ENCODE measurements at places on chromosomes 2 and 18.

GRCh38 chr18:48023334-48024008 is 93.0 kb upstream of the SMAD2 start:
- H3K36me3 ChIP-seq = no peaks in the 10 kb centered on the region
- H3K27ac ChIP-seq = peak overlapping the region; percentile 51
- no peak overlapping the region for H3K4me3 ChIP-seq
- H3K27me3 ChIP-seq = no peaks in the 10 kb centered on the region

GRCh38 chr2:157990173-157990572 is 111.5 kb upstream of the UPP2 start:
- no peak overlapping the region for H3K4me3 ChIP-seq
- H3K36me3 ChIP-seq = no peaks in the 10 kb centered on the region
- H3K27me3 ChIP-seq = no peaks in the 10 kb centered on the region

DNA sequence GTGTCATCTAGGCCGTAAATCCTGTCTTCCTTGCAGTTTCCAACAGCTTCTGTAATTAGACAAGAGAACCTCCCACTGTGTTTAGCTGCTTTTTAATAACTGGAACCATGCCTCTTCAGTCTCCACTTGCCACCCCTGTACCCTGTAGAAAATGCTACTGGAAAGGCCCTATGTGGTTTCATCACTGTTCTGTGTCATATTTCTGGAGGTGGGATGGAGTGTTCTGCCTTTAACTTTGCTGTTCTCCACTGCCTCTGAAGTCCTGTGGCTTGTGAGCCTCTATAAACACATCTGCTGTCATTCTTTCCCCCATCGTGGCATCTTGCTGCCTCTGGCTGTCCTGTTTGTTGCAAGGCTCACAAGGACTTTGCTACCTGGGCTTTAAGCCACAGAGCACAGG is 17.9 kb downstream of the MGAT5 start:
- H3K27ac ChIP-seq = peak overlapping the region; percentile 27
- peaks cover 18% of the 10 kb centered on the region for H3K4me1 ChIP-seq

- no peaks in the 10 kb centered on the region for H3K27me3 ChIP-seq
- H3K4me3 ChIP-seq = no peak overlapping the region
- H3K36me3 ChIP-seq = no peaks in the 10 kb centered on the region
- no peaks in the 10 kb centered on the region for H3K4me1 ChIP-seq
- no peak for DNase-seq
Observed at GRCh38 chr2:127041259-127041970, 65.5 kb downstream of the BIN1 start.

DNA sequence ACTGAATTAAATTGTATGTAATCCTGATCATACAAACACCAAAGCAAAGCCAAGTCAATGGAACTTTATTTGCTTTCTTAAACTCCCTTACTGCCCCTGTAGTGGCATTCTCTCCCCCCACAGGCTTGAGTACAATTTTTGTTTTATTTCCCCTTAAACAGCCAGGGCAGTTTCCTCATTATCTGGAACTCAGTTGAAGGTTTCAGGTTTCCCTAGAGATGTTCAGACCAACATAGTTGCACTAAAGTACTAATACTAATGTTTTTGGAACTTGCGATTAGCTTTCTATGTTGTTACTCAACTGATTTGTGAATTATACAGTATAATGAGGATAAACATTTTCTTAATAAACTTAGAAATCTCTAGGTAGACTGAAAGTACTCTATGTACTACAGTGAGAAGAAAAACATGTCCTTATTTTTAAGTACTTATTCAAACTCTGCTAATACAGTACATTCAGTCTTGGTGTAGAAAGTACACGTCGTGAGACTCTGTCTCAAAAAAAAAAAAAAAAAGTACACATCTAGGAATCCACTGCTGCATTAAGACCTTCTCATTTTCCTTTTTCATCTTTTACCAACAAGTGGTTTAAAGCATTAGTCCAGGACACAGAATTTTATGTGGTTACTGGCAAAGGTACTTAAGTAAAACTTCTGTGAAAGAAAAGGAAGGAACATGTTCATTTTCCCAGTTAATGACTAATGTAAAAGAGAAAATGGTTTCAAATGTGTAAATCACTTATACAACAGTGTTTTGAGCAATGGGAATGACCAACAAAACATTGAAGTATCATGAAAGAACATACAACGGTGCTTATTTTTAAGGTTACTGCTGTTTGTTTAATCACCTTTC is 209.5 kb upstream of the SMAD7 start:
- H3K27me3 ChIP-seq = no peaks in the 10 kb centered on the region
- peaks cover 4% of the 10 kb centered on the region for H3K36me3 ChIP-seq
- DNase-seq = no peak
- no peak overlapping the region for H3K27ac ChIP-seq
- H3K4me3 ChIP-seq = no peak overlapping the region

- no peak overlapping the region for H3K4me3 ChIP-seq
- H3K4me1 ChIP-seq = no peaks in the 10 kb centered on the region
- no peaks in the 10 kb centered on the region for H3K36me3 ChIP-seq
- H3K27ac ChIP-seq = no peak overlapping the region
- DNase-seq = no peak
Observed at GRCh38 chr2:140186313-140186712, 1406.1 kb upstream of the NXPH2 start.

DNA sequence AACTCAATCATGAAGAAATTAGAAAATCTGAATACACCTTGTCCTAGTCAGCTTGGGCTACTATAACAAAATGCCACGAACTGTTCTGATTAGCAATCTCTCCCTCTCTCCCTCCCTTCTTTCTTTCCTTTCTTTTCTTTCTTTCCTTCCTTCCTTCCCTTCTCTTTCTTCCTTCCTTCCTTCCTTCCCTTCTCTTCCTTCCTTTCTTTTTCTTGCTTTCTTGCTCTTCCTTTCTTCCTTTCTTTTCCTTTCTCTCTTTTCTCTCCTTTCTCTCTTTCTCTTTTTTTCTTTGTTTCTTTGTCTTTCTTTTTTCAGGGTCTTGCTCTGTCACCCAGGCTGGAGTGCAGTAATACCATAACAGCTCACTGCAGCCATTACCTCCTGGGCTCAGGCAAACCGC is 23.6 kb upstream of the EMILIN2 start:
- no peaks in the 10 kb centered on the region for H3K27me3 ChIP-seq
- DNase-seq = no peak
- H3K4me1 ChIP-seq = no peaks in the 10 kb centered on the region

DNA sequence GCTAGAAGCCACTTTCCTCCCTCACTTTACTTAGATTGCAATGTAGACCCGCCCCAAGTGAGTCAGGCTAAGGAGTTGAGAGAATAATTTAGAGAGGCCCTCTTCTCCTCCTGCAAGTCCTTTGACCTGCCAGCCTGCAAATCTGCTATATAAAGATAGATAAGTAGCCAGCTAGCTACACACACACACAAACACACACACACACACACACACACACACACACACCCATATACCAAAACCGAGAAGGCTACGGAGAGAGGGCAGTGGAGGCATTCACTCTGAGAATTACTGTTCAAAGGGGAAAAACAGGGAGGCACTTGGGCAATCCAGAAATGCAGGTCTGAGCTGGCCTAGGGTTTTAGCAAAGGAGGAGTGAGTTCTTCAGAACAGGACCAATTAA is 23.0 kb upstream of the SMAD7 start:
- H3K27ac ChIP-seq = no peak overlapping the region
- no peak for DNase-seq
- no peaks in the 10 kb centered on the region for H3K36me3 ChIP-seq
- no peaks in the 10 kb centered on the region for H3K4me1 ChIP-seq
- no peaks in the 10 kb centered on the region for H3K27me3 ChIP-seq
- no peak overlapping the region for H3K4me3 ChIP-seq

DNA sequence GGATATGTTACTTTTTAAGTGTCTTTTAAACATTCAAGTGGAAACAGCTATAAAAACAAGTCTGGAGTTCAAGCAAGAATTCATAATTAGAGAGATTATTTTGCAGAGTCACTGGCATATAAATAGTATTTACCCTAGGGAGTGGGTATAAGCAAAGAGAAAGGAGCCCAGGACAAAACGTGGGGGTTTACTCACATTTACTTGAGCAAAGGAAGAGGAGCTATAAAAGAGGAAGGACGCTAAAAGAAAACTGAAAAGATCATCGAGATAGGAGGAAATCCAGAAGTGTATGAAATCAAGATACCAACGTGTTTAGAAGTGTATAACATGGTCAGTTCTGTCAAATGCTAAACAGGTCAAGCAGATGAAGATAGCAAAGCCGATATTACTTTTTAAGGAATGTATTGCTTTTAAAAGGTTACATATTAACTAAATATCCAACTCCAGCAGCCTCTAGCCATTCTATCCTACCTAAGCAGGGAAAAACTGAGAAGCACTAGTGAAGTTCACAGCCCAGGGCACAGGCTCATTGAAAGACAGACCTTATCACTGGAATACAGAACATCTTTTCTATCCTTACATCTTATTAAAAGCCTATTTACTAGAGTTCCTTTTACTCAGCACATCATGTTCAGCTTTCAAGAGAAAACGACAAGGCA is 8.6 kb downstream of the KANSL1L start:
- peak overlapping the region; percentile 13 for H3K27ac ChIP-seq
- DNase-seq = no peak
- no peaks in the 10 kb centered on the region for H3K36me3 ChIP-seq
- no peaks in the 10 kb centered on the region for H3K27me3 ChIP-seq

GRCh38 chr2:137935591-137935990 is 28.7 kb upstream of the HNMT start:
- DNase-seq = no peak
- no peak overlapping the region for H3K4me3 ChIP-seq
- no peaks in the 10 kb centered on the region for H3K4me1 ChIP-seq
- H3K27me3 ChIP-seq = no peaks in the 10 kb centered on the region
- H3K27ac ChIP-seq = no peak overlapping the region
- H3K36me3 ChIP-seq = no peaks in the 10 kb centered on the region

DNA sequence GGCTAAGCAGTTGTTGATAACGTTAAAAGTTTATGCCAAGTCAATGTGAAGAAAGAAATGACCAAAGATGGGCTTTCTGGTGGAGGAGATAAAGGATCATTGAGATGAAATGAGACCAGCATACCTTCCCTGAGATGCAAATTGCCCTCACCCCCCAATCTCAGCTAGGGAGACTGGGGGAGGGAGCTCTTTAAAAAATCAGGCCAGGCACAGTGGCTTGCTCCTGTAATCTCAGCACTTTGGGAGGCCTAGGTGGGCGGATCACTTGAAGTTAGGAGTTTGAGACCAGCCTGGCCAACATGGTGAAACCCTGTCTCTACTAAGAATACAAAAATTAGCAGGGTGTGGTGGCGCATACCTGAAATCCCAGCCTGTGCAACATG is 30.9 kb upstream of the KCMF1 start:
- no peaks in the 10 kb centered on the region for H3K36me3 ChIP-seq
- H3K27me3 ChIP-seq = no peaks in the 10 kb centered on the region
- H3K4me3 ChIP-seq = peak overlapping the region; percentile 39
- no peak overlapping the region for H3K27ac ChIP-seq
- no peak for DNase-seq

DNA sequence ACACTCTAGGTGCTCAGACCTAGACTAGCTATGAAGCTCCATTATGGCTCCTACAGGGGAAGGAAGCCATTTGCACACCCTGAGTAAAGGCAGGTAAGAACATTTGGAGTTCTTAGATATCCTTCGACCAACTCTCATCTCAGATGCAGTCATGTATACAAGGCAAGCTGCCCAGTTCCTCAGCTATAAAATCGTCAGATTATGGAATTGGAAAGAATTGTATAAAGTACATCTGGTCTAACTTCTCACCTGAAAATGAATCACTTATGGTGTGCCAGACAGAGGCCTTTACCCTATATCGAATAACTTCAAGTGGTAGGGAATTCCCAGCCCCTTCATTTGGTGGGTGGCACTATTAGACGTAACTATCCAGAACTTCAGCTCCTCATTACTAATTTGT is 79.3 kb downstream of the VIT start:
- no peaks in the 10 kb centered on the region for H3K36me3 ChIP-seq
- no peak overlapping the region for H3K4me3 ChIP-seq
- no peaks in the 10 kb centered on the region for H3K4me1 ChIP-seq
- no peaks in the 10 kb centered on the region for H3K27me3 ChIP-seq

DNA sequence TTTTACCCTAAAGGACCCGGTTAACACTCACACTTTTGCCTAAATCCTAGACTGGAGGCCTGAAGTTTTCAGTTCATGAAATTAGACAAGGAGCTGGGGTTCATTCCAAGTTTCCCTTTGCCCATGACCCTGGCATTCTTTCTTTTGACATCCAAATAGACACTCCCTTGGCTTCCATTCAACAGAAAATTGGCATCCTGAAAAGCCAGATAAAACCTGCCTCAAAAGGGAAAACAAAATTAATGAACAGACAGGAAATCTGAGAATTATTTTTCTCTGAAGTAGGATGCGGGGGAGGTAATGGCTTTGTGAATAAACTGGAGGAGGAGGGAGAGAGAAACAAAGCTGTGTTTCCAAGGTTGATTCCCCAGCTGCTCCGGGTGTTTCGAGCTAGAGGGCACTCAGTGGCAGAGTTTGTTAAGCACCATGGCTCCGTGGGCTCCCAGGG is 41.0 kb downstream of the SPP2 start:
- DNase-seq = no peak
- peaks cover 23% of the 10 kb centered on the region for H3K27me3 ChIP-seq
- H3K36me3 ChIP-seq = no peaks in the 10 kb centered on the region
- H3K27ac ChIP-seq = no peak overlapping the region

DNA sequence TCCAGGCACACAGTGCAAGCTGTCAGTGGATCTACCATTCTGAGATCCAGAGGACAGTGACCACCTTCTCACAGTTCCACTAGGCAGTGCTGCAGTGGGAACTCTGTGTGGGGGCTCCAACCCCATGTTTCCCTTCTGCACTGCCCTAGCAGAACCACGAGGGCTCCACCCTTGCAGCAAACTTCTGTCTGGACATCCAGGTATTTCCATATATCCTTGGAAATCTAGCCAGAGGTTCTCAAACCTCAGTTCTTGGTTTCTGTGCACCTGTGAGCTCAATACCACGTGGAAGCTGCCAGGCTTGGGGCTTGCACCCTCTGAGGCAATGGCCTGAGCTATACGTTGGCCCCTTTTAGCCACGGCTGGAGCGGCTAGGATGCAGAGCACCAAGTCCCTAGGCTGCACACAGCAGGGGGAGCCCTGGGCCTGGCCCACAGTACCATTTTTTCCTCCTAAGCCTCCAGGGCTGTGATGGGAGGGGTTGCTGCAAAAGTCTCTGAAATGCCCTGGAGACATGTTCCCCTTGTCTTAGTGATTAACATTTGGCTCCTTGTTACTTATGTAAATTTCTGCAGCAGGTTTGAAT is 77.5 kb downstream of the MAP4K3 start:
- H3K27ac ChIP-seq = no peak overlapping the region
- peaks cover 9% of the 10 kb centered on the region for H3K4me1 ChIP-seq
- no peaks in the 10 kb centered on the region for H3K27me3 ChIP-seq

- H3K27ac ChIP-seq = no peak overlapping the region
- peaks cover 4% of the 10 kb centered on the region for H3K27me3 ChIP-seq
- H3K4me1 ChIP-seq = no peaks in the 10 kb centered on the region
- H3K4me3 ChIP-seq = no peak overlapping the region
- no peaks in the 10 kb centered on the region for H3K36me3 ChIP-seq
- no peak for DNase-seq
Observed at GRCh38 chr2:2892892-2893291, 484.7 kb downstream of the EIPR1 start.

All from heart left ventricle (tissue), 16 donors.